NCI-H1048 (cell line): ENCODE measurements at places on chromosomes 5 and 9.

- no peak for DNase-seq
These were observed 1.3 kb upstream of the ANKRD18A start for GRCh38 chr9:38621434-38622287.

- DNase-seq, result no peak
These were observed 18.6 kb upstream of the ANKRD18A start for GRCh38 chr9:38638881-38639576.

DNA sequence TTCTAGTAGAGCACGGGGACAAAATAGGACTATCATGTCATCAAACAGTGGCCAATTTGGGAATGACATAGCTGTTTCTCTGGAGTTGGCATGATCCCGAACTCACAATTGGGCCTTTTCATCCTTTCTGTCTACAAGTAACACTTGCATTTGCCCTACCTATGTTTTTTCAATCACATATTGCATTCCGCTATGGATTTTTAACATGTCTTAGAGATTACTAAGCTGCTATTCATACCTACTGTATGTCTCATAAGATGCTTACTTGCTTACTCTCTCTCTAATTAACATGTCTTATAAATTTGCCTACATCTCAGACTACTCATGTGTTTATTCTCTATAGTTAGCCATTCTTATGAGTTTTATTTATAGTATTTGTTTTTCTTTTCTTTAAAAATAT is 341.2 kb upstream of the CTNND2 start:
- DNase-seq, result no peak

DNA sequence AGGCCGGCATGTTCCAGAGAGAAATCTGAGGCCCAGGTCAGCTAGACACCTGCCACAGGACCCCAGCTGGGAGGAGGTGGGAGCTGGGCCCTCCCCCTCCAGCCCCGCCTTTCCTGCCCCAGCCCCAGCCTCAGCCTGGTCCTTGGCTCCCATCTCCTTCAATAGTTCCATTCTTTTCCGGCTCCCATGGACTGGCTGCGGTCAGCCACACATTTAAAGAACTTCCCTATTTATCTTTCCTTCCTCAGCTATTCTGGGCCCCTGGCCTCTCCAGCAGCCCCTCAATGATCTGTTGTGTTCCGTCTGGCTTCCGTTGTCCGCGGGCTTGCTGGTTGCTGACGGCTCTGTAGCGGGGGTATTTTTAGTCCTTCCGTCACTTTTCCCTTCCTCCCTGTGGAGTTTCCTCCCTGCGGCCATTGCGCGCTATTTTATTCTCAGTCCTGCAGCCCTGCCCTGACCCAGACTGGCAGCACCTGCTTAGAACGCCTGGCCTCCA is 73.8 kb downstream of the AMBP start:
- no peak for DNase-seq

DNA sequence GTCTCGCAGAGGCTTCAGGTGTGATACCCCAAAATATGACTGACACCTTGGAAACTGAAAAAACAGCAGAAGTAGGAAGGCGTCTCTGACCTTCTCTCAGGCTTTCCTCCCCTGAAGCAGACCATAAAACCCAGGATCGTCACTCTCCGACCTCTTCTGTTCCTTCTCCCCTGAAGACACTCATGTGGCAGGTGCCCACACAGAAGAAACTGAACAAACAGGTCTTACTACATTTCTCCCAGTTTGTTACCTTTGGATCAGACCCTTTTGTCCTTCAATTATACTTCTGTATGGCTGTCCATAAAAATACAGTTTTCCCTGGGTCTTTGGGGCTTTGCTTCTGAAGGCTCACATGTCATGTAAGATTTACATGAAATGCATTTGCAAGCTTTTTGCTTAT is 10.3 kb upstream of the PRUNE2 start:
- no peak for DNase-seq

DNA sequence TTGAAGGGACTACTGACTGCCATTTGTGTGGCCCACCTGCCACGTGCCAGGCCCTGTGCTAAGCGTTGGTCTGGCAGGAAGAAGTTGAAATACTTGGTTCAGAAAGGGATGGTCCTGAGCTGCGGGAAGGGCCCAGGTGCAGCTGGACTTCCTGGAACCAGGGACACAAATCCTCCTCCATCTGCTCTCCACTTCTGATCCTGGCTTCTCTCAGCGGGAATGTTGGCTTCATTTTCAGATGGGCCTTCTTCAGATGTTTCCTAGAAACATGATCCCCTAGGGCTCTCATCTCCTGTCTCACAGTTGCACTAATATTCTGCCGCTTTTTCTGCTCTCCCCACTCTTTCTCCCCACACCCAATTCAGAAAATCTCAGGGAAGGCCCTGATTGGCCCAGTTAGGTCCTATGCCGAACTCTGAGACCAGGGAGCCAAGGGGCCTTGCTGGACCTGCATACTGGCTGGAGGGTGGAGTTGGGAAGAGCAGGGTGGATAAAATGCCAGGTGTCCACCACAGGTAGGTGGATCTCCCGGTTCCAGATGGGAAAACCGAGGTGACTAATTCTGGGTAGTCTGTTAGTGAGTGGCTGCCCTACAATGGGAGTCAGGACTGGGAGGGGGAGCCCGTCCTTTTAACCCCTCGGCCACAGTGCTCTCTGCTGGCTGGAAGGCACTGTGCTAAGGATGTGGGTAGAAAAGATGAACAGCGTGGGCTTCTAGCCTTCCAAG is 19.4 kb downstream of the PSAT1 start:
- DNase-seq, result no peak

DNA sequence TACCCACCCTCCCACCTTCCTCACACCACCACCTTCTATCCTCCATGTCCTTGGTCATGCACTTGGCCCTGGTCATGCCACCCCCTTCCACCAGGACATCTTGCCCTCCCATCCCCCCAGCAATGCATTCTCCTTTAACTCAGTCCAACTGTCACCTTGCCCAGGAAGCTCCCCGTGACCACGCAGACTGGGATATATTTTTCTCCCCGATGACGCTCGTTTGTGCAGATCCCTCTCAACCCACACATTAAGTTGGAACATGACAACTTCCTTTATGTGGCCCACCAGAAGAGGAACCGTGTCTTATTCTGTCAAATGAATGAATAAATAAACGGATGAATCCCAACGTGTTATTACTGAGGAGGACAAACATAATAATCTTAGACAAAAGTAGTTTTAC is 82.8 kb upstream of the TAS2R1 start:
- DNase-seq, result no peak

DNA sequence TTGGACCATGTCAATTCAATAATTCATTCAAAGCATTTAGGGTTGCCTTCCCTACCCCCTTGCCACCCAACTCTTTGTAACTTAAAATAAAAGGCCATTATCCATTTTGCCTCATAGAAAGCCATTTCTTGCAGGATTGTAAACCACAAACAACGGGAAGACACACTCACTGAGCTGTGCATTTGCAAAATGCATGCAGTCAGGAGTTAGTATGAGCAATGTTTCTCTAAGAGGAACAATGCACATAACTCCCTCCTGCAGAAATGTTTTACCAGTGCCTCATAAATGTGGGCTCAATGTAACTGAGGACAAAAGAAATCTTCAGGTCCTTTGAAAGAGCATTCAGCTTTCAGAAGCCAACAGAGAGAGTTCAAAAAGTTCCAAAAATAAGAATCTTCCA is 98.5 kb upstream of the ABCA1 start:
- DNase-seq, result no peak

- no peak for DNase-seq
These were observed 18.5 kb downstream of the SH3GLB2 start for GRCh38 chr9:129009584-129010141.

GRCh38 chr9:99004717-99005460 is 61.2 kb downstream of the COL15A1 start:
- no peak for DNase-seq

GRCh38 chr5:80034962-80035821 is at the start of gene THBS4:
Gene THBS4, plus strand, starts transcription at chr5:80035348. Its CDS starts 190 bp downstream, at chr5:80035538.
- DNase-seq, result no peak

DNA sequence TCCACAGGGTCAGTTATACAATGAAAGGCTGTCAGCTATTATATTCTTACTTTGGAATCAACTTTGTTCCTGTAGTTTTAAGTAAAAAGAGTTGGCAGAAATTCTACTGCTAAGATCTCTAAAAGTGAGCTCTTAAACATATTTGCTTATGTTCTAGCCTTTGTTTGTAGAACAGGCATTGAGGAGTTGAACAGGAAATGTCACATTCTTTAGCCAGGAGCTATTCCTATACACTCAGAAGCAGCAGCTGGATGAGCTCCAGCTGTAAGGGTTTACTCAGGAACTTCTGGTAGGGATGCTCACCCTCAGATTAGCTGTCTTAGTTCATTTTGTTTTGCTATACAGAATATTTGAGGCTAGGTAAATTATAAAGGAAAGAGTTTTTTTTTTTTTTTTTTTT is 22.4 kb upstream of the SPINK14 start:
- DNase-seq, result peak; percentile 66

- DNase-seq, result no peak
These were observed 24.5 kb upstream of the LAMC3 start for GRCh38 chr9:130984521-130984920.

- no peak for DNase-seq
These were observed 52.2 kb upstream of the SPINK5 start for GRCh38 chr5:148011398-148012137.

DNA sequence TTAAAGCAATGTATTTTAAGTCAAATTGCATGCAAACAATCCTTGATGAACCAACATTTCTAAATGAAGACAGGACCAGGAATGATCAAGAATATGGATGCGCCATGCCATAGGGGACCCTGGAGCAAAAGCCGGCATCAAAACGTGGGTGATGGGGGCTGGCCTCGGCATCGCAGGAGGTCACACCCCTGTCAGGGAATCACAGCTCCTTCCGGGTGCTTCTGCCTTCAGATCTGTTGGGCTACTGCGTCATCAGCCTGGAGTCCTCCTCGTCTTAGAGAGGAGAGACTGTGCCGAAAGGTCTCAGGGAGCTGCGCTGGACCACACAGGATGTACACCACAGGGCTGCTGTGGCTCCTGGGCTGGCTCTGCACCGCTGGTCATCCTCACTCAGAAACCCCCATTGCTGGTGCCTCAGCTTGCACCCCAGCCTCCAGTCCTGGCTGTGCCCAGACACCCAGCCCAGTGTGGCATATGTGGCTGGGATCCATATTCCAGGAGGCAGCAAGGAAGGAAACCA is 152.9 kb upstream of the PPP1R26 start:
- DNase-seq, result no peak

GRCh38 chr5:40381676-40382363 is 297.9 kb upstream of the PTGER4 start:
- no peak for DNase-seq

DNA sequence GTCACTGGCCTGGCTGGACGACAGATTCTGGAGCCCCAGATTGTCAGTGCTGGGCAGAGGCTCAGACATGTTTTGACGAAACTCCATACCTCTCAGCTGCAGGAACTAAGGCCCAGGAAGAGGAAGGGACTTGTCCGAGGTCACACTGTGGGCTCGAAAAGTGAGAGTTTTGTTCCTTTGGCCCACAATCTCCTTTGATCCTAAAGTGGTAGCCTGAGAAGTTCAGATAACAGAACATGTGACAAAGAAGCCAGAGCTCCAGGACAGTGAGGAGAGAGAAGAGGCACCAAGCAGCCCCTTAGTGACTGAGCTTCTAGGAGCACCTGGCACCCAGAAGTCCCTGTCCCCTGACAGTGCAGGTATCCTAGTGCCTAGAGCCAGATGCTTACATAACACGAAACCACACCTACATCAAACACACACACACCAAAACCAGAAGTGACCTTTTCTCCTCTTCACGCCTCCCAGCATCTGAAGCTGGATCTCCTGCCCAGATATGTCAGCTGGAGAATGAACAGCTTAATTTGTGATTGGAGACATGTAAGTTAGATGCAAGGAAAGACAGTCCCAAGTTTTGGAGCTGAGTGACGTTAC is 88.9 kb downstream of the ADRB2 start:
- no peak for DNase-seq

DNA sequence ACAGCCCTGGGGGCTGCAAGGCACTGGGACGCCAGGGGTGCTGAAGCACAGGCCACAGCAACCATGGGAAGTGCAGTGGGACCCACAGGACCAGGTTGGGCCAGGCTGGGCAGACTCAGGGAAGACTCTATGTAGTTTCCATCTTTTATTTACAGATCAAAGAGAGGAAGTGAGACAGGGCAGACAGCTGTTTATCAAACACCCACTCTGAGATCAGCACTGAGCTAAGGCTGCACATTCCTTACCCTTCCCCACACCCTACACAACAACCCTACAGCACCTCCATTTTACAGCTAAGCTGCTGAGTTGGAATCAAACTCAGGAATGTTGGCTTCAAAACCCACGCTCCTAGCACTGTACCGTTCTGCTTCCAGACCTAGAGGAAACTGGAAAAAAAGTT is 19.8 kb downstream of the BARHL1 start:
- DNase-seq, result no peak

DNA sequence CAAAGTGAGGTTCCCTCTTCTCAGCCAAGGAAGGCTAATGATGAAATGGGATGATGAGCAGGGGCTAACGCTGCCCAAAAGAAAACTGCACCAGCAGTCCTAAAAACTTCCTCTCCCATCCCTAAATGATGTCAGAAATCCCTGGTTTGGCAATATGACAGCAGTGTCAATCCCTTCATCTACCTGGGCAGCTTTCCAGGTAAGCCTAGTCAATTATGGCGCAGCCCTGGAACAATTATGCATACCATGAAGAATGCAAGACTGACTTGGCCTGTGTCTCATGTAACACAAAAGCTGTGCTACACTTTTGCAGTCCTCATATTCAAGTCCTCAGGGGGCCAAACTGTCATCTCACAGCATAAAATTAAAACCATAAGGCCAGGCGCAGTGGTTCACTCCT is 7.0 kb downstream of the DMGDH start:
- DNase-seq, result no peak

DNA sequence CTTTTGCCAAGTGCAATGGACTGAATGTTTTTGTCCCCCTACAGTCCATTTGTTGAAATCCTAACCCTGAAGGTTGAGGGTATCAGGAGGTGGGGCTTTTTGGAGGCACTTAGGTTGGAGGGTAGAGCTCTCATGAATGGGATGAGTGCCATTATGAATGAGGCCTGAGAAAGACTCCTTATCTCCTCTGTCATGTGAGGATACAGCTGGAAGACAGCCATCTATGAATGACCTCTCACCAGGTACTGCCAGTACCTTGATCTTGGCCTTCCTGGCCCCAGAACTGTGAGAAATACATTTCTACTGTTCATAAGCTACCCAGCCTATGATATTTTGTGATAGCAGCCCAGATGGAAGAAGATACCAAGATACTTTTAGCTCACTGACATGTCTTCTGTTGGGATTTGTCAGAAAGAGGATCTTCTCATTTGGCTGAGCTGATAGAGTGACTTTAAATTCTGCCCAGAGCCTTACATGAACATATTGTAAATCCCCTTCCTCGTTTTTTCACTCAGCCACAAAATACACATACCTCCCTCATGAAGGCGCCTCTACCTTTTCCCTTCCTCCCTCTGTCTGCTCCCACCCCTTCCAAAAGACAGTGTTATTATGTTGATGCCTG is 256.4 kb downstream of the PDZD2 start:
- DNase-seq, result no peak

GRCh38 chr9:105414947-105415661 is 32.7 kb upstream of the FSD1L start:
- no peak for DNase-seq

GRCh38 chr9:128136816-128137793 is 9.6 kb upstream of the PTGES2 start:
- no peak for DNase-seq
